Hair follicle dermal papilla cell (primary cell): ENCODE measurements at places on chromosomes 16 and 17. TPM values are rescaled to one million over a fixed set of nuclear protein-coding genes. Genes with fewer than 3 reads are reported as not detected.

TMEM88 gene
- total RNA-seq, result 0.16 and 0.24 TPM in 2 replicates

MAF gene
- total RNA-seq, result 19.1 and 23.0 TPM in 2 replicates

SLC52A1 gene
- total RNA-seq, result 0.32 and 0.36 TPM in 2 replicates

ABCC6 gene
- total RNA-seq, result 2.2 and 3.6 TPM in 2 replicates

DLX4 gene
- total RNA-seq, result not detected in 2 replicates

SLC6A2 gene
- total RNA-seq, result under 0.01 TPM in 1 of 2 replicates, not detected in the other

HS3ST6 gene
- total RNA-seq, result 0.16 TPM in 1 of 2 replicates, not detected in the other

CACNG5 gene
- total RNA-seq, result not detected in 2 replicates

MLKL gene
- 11.5 and 15.7 TPM in 2 replicates for total RNA-seq

CA5A gene
- total RNA-seq, result not detected in 2 replicates

MYH8 gene
- not detected in 2 replicates for total RNA-seq

CSH1 gene
- total RNA-seq, result not detected in 2 replicates

CD79B gene
- total RNA-seq, result 0.16 and 0.24 TPM in 2 replicates

SLC13A2 gene
- total RNA-seq, result not detected in 2 replicates

PIPOX gene
- 2.6 and 3.4 TPM in 2 replicates for total RNA-seq

ITGB3 gene
- total RNA-seq, result 32.0 and 40.4 TPM in 2 replicates
